SK-N-MC (cell line): ENCODE measurements at places on chromosomes 13 and 19.
A peak's percentile ranks its signal among the peaks of the same experiment; 100 is the strongest.

GRCh38 chr19:8684001-8684902 lies 14.3 kb downstream of the ACTL9 start:
- DNase-seq = no peak

DNA sequence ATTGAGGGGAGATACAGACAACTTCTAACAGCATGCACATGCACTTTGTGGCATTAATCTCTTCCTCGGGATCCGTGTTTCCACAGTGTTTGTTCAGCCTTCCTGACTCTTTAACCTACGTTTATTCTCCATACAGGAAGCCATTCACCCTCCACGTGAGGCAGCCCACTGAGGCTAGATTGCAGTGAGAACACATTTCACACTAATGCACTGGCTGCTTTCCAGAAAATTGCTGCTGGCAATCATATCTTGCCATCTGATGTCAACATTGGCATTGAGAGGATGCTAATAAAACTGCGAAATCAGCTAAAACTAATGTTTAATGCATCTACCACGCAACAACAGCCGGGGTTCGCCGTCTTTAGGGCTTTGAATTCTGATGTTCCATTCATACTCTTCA lies 30.0 kb downstream of the DCLK1 start:
- no peak for DNase-seq

- peak; percentile 50 for DNase-seq
Observed at GRCh38 chr19:45499196-45500180, 1.2 kb downstream of the PPM1N start.

- no peak for DNase-seq
Observed at GRCh38 chr13:20160306-20161274, at the start of gene GJA3. TSS of gene GJA3 (minus strand) at chr13:20161052. CDS start at chr13:20143288, 17,764 bp downstream.

GRCh38 chr19:55836340-55836739 lies at the start of gene NLRP4:
TSS of gene NLRP4 (plus strand) at chr19:55836540. CDS start at chr19:55852081, 15,541 bp downstream.
- DNase-seq = no peak

DNA sequence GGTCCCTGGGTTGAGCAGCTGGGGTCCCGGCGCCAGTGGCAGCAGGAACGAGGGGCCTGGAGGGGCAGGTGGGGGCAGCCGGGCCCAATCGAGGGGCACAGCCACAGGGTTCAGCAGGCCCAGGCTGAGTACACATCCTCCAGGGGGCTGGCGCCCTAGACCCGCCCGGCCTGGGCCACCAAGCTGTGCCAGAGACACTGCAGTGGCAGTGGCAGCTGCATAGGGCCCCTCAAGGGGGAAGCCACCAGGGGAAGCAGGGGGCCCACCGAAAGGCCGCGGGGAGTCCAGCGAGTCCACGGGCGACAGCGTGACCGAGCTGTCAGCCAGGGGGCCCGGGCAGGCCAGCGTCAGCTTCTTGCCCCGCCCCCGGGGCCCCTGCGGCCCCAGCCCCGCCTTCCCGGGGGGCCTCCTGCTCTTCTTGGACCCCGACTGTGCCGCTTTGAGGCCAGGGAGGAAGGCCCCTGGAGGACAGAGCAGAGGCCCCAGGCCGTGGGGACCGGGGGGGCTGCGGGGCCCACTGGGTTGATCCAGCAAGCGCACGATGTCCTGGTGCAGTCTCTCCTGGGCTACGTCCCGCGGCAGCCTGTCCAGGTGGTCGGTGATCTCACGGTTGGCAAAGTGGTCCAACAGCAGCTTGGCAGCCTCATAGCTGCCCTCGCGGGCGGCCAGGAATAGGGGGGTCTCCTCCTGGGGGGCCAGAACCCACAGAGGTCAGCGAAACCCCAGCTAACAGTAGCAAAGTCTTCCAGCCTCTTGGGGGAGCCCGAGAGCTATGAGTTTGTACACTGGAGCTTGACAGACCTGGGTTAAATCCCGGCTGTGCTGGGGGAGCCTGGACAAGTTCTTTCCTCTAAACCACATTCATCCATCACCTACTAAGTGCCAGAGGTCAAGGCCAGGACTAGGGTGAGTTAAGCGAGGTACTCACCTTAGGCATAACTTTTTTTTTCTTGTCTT lies 39.5 kb downstream of the NOTCH3 start:
- no peak for DNase-seq

DNA sequence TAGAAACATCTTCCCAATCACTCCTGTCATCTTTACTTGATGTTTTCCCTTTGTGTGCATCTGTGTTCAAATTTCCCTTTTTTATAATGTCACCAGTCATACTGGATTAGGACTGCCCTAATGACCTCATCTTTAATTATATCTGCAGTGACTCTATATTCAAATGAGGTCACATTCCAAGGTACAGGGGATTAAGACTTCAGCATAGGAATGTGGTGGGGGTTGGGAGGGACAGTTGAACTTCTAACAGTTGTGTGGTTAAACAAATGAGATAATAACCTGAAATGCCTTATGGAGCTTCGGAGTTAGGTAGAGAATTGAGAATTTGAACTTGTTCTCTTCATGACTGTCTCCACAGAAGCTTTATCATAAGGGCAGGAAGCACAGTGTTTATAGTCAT lies 23.0 kb downstream of the PAN3 start:
- DNase-seq = no peak

- no peak for DNase-seq
Observed at GRCh38 chr13:110519506-110519905, 42.0 kb downstream of the RAB20 start.

GRCh38 chr19:56838024-56838908 lies 2.3 kb downstream of the PEG3 start:
- no peak for DNase-seq
